CD4-positive, alpha-beta T cell treated with Interleukin-17A for 4 hours (primary cell): ENCODE measurements at places on chromosomes 4 and X.

- DNase-seq, result no peak
Observed at GRCh38 chr4:15568821-15569220, 86.3 kb downstream of the FBXL5 start.

- no peak for DNase-seq
Observed at GRCh38 chrX:109774706-109775105, 41.6 kb upstream of the ACSL4 start.

- DNase-seq, result no peak
Observed at GRCh38 chrX:2594491-2594890, 93.7 kb upstream of the DHRSX start.

DNA sequence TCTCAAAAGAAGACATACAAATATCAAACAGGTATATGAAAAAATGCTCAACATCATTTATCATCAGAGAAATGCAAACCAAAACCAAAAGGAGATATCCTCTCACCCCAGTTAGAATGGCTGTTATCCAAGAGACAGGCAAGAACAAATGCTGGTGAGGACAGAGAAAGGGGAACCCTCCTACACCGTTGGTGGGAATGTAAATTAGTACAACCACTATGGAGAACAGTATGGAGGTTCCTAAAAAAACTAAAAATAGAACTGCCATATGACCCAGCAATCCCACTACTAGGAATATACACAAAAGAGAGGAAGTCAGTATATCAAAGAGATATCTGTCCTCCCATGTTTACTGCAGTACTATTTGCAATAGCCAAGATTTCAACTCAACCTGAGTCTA is 83.5 kb downstream of the CDS1 start:
- DNase-seq, result no peak

DNA sequence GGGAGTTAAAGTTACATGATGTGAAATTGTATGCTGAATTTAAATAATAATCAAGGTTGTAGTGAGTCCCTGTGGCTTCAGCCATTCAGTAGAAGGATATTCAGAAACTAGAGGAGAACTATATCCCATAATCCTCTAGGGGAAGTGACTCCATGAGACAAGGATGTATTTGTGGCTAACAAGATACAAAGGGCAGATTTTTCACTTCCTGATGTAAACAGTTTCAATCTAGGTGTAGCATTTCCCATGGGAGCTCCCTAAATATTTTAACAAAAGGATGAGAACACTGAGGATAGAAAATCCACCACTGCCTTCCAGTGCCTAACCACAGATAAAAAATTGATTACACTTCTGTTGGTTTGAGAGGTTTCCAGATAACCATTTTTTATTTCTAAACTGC is 435.4 kb upstream of the TENM3 start:
- no peak for DNase-seq

DNA sequence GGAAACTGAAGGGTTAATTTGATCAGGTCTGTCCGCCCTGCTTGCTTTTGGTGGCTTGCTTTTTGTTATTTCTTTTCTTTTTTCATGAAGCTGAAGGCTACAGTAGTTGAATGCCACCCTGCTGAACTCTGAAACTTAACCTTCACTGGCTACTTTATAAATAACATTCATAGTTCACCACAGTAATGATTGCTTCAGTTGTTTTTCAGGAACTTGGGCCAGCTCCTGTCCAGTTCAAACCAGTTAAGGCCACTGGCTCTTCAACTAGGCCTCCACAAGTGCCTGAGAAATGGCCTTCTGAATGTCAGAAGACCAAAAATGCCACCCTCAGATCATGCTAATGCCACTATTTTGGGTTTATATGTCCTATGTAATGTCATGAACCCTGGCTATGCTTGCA is 7.7 kb upstream of the ASB9 start:
- no peak for DNase-seq

GRCh38 chr4:97938141-97938540 is 205.1 kb downstream of the STPG2 start:
- no peak for DNase-seq

DNA sequence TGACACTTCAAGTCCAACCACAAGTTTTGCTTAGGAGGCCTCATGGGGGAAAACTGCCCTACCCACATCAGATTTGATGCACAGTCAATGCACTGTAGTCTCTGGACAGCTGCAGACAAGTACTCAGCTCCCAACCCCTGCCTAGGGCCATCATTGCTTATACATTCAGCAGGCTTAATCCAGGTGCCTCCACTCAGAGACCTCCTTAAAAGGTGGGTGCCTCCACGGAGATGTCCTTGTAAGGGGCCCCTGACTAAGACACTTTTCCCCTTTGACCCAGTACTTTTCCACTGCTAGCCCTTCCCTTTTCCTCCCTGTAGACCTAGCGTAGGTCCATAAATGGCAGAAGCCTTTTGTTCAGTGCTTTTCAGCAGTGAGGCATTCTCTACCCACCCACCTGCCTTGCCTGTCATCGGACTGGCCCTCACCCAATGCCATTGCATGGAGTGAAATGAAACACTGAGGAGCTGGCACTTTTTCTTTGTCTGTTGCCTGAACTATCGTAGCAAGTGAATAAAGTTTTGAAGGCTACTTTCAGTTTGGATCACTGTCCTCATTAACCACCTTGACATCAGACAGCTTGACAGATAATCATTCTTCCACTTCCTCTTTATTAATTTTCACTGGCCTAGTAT is 23.8 kb upstream of the PLK4 start:
- no peak for DNase-seq

GRCh38 chrX:26100421-26100920 is 37.7 kb upstream of the MAGEB18 start:
- no peak for DNase-seq

GRCh38 chr4:79964020-79964399 is 109.0 kb downstream of the ANTXR2 start:
- no peak for DNase-seq

DNA sequence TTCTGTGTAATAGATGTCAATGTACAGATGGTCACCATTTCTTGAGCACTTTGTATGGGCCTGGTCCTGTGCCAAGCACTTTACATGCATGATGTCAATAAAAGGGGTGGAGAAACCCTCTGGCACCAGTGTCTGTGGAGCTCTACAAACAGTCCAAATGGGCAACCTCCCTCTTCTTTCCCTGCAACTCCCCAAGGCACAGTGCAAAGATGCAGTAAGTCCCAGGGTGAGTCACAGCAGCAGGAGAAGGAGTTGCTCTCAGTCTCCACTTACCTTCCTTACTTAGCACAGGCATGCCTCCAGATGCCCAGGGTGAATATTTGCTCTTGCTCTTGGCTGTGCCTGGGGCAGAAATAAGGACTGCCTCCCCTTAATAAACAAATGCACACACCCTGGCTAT is 4.3 kb downstream of the OCIAD2 start:
- DNase-seq, result no peak

DNA sequence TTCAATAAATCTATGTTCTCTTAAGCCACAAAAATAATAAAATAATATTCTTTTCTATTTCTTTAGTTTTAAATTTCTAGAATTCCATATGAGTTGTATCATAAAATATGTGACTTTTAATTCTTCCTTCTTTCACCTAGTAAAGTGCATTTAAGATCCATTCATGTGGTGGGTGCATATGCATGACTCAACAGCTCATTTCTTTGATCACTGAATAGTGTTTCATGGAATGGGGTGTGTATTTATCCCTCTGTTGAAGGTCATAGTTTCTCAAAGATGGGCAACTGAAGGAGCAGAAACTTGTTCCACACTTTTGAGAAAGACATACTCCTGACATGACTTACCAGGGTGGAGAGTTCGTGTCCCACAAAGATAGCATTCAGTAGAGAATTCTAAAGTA is 1230.3 kb upstream of the AGA start:
- no peak for DNase-seq

GRCh38 chr4:26619784-26620183 is 35.9 kb downstream of the TBC1D19 start:
- no peak for DNase-seq

DNA sequence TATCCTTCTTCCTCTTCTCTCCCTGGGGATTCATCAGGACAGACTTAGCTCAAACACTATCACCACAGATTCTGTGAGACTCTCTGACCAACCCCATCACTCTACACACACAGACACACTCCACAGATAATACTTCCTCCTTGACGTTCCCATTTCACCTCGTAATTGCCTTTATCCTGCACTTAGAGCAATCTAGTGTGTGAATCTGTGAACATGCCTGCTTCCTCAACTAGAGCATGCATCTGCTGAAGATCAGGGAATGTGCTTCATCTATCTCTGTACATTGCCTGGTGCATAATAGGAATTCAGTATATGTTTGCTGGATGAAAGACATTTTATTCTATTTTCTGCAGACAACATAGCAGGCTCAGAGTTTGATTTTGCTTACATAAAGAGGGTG is 25.1 kb upstream of the HS6ST2 start:
- no peak for DNase-seq

GRCh38 chrX:37599729-37600128 is 28.3 kb downstream of the LANCL3 start:
- no peak for DNase-seq

GRCh38 chr4:35526456-35526855 is 717.9 kb downstream of the ARAP2 start:
- DNase-seq, result no peak

GRCh38 chr4:77861495-77861894 is 1.1 kb upstream of the MRPL1 start:
- DNase-seq, result no peak

- DNase-seq, result no peak
Observed at GRCh38 chr4:155658681-155659064, 8.0 kb upstream of the GUCY1A1 start.

- no peak for DNase-seq
Observed at GRCh38 chr4:53326535-53326934, 39.3 kb downstream of the SCFD2 start.

GRCh38 chrX:136198678-136199243 is 51.4 kb downstream of the FHL1 start:
- no peak for DNase-seq

DNA sequence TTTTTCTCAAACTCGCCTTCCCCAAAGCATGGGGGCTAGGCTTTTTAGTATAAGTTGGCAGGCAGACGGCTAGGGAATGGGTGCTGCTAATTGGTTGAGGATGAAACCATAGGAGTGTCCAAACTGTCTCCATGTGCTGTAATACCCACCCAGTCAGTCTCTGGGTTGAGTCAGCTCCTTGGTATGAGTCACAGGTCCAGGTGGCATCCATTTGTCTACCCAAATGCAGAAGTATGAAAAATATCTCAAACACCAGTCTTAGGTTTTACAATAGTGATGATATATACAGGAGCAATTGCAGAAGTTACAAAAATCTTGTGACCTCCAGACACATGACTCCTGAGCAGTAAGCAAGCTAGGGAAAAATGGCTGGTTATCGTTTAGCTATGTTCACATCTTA is 27.4 kb upstream of the CCSER1 start:
- no peak for DNase-seq

DNA sequence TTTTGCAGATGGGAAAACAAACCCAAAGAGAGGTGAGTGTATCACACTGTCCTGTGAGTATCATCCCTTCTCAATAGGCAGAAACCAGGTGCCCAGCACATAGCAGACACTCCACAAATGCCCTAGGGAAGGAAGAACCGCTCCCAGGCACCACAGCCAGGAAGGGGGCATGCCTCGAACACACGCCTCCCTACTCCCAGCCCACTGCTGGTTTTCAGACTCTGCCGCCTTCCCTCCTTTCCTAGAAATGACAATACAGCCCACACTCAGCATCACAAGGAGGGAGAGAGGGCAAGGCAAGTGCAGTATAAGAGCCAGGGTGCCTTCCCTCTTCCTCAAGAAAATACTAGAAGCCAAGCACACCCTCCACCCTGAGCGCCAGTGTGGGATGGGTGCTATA is 16.2 kb downstream of the JAKMIP1 start:
- no peak for DNase-seq

DNA sequence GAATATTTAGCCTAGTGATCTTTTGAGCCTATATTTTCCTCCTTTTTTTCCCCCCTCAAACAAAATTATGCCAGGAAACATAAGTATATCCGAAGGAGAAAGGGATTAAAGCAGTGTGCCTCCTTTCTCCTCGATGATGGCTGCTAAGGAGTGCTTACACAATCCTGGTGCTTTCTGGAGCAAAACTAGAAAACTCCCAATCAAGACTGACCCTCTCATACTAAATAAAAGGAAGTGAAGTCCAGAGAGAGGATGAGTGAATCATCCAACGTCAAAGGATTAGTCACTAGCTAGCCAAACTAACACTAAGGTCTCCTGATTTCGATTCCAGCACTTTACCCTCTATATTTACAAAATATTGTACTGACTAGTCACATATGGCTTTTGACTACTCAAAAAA is 146.8 kb downstream of the PPP3CA start:
- DNase-seq, result no peak

DNA sequence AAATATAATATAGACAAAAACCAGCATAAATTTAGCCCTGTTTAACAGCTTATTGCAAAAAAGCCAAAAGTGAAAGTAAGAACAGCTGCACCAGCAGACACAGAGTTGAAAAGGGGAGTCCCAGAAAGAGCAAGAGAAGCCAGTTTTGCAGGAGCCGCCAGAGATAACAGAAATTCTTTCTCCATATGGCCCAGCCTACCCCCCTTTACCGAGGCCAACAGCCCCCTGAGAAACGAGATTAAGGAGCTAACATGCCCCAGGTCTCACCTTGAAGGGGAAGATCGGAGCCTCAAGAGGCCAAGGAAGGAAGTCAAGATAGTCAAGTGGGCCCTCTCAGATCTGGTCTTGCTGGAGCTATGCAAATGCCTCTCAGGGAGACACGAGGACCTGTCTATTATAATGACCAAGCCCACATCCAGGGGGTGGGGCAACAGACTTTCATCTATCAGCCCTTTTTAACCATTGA is 4.8 kb downstream of the ACOX3 start:
- peak; percentile 30 for DNase-seq

- no peak for DNase-seq
Observed at GRCh38 chr4:19831644-19832285, 419.9 kb upstream of the SLIT2 start.
